ENCODE measurements at places on chromosomes 4 and X.

DNA sequence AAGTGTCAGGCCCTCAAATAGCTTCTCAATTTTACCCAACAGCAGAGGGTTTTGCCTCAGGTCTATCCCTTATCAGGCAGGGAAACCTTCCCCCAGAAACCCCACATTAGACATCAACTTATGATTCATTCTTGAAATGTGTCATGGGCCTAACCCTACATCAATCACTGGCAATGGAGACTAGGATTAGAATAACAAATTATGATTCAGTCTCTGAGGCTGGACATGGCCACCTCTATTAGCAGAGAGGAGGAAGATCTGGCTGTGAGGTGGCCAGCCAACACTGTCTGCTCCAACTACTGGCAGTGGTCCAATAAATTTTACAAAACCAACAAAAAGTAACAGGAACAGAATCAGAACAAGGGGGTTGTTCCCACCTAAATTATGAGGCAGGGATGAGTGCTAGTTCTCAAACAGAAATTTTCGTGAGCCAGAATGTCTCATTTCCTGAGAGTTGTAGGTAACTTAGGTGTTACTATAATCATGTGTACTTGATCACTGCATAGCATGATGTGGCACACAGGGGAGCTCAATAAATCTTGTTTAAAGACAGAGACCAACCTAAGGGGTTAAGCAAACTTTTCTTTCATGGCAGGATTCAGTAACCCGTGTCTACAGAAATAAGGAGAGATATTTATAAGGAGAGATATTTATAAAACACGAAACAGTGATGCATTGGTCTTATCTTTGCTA is 126.8 kb downstream of the NFKB1 start:
- DNase-seq = no peak

DNA sequence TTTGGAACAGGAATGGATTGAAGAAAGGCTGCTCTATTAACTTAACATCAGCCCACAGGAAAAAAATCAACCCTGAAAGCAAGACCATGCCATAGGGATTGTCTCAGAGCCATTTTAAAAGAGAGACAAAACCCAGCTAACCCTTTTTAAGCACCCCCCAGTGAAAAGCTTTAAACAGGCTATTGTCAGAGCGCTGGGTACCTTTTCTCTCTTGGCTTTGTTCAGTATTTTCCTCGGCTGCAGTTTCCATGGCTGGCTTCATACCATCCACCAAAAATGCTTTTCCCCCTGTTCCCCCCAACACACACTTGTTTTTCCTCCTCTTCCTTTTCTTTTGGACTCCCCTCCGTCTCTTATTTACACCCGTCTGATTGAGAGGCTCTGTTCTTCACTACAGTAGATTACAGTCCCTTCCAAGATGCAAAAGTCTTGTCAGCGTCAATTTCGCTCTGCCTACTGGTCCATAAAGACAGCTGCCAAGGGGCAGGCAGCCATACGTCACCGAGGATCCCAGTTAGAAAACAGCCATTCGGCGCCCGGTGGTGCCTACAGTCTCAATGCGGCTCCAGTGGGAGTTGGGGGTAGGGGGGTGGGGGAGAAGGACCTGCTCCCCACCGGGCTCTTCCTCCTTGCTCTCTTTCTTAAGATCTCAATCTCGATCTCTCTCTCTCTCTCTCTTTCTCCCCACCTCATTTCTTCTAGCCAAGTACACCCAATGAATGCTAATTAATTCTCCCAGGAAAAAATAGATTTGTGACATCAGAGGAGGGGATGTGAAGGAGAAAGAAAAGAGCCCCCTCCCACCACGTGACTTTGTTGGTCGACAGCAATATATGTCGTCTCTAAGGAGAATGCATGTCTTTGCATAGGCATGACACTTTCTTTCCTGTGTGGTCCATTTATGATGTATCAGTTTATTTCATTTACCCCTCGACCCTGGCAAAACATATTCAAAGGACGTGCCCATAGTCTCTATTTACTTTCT is at the start of gene GPM6B:
Gene GPM6B, minus strand, starts transcription at position 451 of the 985 bp plus-strand sequence. Its CDS starts 189 bp downstream, at position 262.
- no peak for DNase-seq

GRCh38 chrX:82141942-82142341 is 940.0 kb downstream of the SH3BGRL start:
- DNase-seq = no peak

GRCh38 chr4:111636961-111637585 is 508.2 kb upstream of the FAM241A start:
- DNase-seq = no peak

- DNase-seq = no peak
Measured at GRCh38 chrX:47573341-47574075, 8.7 kb upstream of the TIMP1 start.

DNA sequence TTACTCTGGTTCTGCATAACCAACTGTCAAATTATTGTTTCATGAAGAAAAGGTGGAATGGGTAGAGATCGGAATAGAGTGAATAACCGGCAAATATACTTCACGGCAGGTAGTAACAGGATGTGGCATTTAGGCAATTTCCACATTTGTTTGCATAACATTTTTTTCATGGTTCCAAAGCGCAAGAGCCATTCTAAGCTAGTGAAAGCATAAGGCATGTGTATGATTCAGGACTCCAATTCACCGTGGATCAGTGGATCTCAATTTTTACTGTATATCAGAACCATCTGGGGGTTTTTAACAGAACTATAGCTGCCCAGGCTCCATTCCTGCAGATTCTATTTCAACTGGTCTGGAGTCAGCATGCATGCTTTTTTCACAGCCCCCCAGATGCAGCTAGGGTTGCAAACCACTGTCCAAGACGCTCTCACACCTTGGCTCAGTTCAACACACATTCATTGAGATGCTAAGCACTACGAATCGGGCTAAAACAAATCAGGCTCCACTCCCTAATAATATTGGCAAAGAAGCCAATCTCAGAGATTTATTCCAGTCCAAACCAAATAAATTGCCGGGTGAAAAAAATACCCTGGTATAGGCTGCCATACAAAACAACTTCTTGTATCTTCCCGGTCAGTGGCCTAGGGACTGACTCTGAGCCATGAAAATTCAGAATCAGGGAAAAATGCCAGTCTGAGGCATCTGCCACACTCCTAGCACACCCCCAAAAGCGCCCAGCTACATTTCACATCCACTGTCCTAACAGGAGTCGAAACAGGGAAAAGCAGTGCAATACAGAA is 30.0 kb downstream of the AFAP1 start:
- no peak for DNase-seq

DNA sequence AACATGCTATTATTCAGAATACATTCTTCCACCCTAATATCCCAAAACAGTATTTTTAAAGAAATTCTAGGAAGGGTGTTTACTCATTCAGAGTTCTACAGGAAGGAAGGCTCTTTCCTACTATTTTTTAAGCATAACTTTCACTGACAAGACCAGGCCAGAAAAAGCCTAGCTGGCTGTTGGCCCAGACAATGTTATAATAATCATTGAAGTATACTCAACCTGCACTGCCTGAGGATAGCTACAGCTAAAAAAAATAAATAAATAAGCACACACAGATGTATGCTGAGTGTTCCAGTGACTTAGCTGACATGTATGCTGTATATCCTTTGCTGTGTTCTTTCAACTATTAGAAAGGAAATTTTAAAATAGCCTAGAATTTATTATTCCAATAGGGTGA is 145.8 kb upstream of the SPRY1 start:
- no peak for DNase-seq

- DNase-seq = no peak
Measured at GRCh38 chr4:169014586-169014985, 4.5 kb upstream of the CBR4 start.

DNA sequence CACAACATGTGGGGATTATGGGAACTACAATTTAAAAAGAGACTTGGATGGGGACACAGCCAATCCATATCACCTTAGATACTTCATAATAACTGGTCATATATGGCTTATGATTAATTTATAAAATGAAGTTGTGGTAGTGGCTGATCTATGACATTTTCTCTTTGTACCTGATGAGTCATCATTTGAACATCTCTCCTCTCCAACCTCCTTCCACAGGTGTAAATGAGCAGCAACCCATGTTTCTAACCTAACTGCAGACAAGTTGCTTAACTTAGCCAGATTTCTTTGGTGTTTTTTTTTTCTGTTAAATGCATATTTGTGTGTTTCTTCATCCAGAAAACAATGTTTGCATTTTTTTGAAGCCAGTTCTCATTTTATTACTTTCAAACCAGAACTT is 42.6 kb downstream of the SPANXA2 start:
- peak; percentile 43 for DNase-seq

DNA sequence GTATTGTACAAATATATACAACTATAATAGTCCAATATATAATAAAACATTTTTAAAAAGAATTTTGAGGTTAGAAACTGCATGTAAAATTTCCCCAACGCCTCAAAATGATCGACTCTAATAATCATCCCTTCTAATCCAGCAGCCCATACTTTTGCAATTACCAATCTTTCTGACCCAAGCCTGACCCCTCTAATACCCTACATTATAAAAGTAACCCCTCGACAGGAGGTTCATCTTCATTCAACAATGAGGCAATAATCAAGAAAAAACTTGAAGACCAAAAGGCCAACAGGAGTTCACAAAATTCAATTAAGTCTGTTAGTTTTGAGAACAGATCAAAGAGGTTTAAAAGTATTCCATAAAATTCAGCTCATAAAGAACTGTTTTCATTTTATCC is 393.5 kb downstream of the GPM6A start:
- DNase-seq = no peak

DNA sequence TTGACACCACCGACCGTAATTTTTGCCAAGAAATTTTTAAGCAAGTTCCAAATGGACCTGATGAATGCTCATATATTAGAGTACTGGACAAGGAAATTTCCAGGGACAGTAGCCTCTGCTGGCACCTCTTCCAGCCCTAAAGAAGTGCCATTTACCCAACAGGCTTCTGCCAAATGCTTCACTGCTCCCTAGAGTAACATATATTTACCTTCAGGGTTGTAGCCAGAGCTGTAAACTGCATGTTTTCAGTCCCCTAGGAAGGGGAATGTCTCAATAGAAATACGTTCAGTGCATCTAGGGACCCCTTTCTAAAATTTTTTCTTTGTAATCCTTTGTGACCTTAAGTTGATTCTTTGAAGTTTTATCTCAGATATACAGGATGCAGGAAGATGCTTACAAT is 143.1 kb upstream of the SMAD1 start:
- no peak for DNase-seq

- DNase-seq = no peak
Measured at GRCh38 chr4:159169404-159170302, 66.8 kb downstream of the RAPGEF2 start.

GRCh38 chr4:16418814-16419213 is 192.5 kb upstream of the TAPT1 start:
- DNase-seq = no peak

GRCh38 chr4:52912608-52913007 is 50.5 kb downstream of the RASL11B start:
- DNase-seq = peak; percentile 56

DNA sequence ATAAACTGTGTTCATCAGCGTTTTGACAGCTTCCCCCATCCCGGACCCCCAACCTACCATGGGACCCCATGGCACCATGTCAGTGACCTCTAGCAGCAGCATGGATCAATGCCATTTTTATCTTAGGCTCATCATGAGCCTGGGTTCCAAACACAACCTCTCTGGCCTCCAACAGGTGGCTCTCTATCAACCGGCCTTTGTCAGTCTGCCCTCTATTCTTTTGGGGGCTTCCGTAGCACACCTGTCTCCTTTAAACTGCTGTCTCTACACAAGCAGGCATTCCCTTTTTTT is 721 bp upstream of the TMEM150C start:
- no peak for DNase-seq

- DNase-seq = no peak
Measured at GRCh38 chrX:33156152-33156726, 55.1 kb downstream of the DMD start.

GRCh38 chr4:45741897-45742296 is 382.0 kb downstream of the GABRG1 start:
- DNase-seq = no peak

GRCh38 chrX:40154250-40154852 is 56.6 kb upstream of the BCOR start:
- no peak for DNase-seq

DNA sequence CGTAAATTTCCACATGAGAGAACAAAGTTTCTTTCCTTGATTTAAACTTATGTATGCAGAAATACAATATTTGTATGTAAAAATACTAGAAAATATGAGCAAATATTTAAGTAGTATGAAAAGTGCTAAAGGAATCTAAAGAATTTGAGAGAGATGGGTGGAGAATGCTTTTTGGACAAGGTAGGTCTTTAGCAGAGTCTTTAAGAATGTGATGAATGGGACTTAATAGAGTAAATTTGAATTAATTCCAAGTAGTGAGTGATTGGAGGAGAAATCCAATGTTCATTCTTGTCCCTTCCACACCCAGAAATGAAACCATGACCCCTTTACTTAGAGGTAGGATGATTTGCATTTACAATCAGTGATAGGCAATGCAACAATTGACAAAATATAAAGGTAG is 570.9 kb upstream of the ZFP42 start:
- no peak for DNase-seq

GRCh38 chrX:35625714-35626113 is 172.4 kb upstream of the MAGEB16 start:
- DNase-seq = no peak

DNA sequence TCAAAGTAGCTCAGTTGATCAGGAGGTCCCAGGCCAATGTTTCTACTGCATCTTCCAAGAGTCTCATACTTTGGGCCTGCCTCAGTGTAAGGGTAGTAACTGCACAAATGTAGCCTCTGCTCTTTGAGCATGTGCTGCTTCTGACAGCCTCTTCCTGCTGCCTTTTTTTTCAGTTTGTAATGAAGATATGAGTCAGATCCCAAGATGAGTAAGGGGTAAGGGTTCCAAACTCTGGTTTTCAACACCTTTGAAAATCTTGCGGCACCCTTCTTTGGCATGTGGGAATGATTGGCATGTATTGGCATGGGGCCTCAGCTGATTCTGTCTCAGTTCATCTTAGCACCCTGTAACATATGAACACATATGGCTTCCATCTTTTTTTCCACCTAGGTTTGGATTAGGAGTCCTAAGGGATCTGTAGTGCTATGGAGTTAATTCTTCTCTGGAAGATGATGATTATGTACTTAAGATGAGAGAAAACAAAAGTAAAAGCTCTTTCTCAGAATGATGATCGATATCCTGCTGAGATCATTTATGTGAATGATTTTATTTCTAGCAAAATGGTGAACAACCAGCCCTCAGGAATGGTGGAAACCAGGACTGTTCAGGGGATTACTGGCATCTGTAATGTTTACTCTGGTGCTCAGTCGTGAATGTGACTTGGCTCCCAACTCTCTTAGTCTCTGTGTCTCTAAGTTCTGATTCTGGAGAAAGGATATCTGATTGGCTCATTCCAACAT is 118.7 kb upstream of the PRPS2 start:
- no peak for DNase-seq

DNA sequence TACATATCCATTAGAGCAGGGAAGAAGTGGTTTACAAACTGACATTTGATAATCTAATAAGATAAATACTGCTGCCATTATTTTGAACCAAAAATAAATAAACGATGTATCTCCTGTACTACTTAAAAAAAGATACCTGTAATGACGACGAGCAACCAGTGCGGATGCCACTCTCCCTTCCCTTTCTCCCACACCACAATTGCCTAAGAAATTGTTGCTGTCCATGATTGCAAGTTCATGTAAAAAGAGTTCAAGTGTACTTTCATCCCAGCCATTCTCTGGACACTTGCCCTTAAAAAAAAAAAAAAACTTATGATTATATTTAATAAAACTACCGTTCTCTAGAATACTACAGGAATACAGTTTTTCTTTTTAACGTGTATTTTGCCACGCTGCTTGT is 1.4 kb downstream of the SEPSECS start:
- DNase-seq = no peak

GRCh38 chr4:136650541-136651277 is 881.6 kb downstream of the PCDH18 start:
- DNase-seq = no peak

GRCh38 chrX:10666102-10666501 is 45.7 kb upstream of the MID1 start:
- no peak for DNase-seq

- DNase-seq = no peak
Measured at GRCh38 chrX:13167481-13168231, 123.2 kb upstream of the FAM9C start.

Data from GM04503 (cell line).